ENCODE measurements at places on chromosomes 7 and 10.

DNA sequence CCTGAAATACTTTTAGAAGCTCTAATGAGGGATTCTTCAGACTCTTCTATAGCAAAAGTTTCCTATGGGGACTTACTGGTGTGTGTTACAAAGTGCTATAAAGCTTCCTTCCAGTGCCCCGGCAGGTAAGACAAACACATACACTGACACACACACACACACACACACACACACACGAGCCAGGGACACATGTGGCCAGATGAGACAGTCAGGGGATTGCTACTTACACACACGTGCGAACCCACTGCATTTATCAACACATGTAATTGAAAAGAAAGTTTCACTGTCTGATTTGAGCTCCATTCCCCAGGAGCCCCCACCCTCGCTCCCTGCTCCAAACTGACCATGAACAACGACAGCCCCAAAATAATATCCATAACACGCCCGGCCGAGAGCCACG, 119.8 kb downstream of the PRPF18 start:
- no peak for DNase-seq

DNA sequence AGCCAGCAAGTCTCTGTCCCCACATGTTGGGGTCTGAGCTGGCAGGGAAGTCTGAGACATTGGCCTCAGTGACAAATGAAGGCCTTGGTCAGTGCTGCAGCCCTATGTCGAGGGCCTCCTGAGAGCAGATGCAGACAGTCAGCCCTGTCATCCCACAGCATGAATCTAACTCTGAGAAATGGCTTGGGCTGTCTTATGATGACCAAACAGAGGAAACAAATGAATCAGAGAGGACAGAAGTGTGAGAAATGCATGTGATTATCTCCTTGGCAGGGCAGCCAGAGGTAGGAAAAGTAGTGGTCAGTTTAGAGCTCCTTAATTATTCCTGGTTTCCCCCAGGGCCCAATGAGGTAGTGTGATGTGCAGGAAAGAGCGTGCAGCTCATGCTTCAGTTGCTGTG, 287.6 kb downstream of the SORCS3 start:
- DNase-seq = no peak

- DNase-seq = peak; percentile 55
Observed at GRCh38 chr10:64041185-64041988, 520.2 kb downstream of the REEP3 start.

DNA sequence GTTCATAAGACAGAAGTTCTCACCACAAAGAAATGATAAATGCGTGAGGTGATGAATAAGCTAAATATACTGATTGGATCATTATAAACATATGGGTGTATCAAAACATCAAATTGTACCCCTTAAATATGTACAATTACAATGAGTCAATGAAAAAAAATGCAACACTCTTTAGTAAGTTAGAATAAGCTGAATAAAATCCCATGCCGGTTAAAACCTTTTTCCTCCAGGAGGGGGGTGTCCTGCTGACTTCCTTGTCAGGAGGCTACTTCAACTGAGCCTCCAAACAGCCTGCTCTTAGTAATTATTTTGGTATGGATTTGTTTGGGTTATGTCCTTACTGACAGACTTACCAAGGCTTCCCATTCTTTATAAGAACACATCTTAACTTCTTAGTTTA, 649.1 kb downstream of the INHBA start:
- DNase-seq = no peak

DNA sequence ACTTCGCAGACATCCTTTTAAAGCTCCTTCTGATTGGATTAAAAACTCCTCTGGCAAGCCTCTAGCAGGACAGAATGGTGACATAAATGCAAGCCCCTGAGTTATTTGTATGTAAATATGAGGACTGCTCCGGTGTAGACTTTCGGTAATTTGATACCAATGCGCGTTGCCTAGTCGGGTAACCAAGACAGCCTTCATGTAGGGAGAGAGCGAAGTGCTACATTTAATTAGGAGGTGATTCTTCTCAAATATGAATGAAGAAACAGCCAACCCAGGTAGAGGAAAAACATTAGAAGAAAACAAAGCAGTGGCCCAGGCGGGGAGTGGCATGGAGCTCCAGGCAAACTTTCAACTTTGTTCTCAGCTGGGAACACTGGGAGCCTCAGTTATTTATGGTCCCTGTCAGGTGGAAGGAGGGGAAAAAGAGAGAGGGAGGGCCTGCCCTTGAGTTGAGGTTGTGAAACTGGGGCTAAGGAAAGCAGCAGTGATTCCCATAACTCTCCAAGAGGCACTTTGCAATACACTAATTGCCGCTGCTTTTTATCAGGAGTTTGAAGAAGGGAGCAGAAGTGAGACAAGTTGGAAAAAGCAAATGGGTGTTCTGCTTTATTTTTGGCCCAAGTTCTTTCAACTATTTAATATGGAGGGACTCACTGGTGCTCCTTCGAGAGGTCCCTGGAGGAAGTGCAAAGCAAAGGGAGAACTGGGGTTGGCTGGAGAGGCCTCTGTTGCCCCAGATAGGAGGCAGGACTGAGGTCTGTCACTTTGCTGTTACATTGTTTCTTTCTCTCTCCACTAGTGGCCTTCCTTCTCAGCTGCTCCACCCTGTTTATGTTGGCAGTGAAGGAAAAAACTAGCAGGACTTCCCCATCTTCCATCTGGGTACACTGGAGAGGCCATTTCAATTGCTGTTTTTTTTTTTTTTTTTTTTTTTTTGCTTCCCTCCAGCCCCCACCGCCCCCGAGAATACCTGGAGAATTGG, 234.6 kb upstream of the CCDC6 start:
- DNase-seq = no peak

DNA sequence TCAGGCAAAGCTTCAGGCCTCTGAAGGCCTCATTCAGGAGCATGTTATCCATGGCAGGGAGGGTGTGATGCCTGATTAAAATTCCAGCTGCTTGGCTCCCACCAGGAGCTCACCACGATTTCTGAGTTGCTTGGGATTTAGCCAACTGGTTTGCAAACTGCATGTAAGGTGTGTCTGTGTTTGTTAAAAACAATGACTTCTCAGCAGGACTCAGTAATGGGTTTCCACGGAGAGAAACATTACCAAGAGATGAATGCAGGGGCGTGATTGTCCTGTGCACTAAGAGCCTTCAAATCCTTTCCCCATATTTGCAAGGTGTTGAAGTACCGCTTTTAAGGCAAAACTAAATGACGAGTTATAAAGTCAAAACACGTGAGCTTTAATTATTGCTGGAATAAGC, 88.8 kb upstream of the BTBD16 start:
- no peak for DNase-seq

GRCh38 chr7:155533120-155533826, 13.1 kb downstream of the CNPY1 start:
- DNase-seq = no peak

- DNase-seq = no peak
Observed at GRCh38 chr7:66140924-66141323, 26.3 kb downstream of the CRCP start.

GRCh38 chr10:24879861-24880260, 72.5 kb downstream of the PRTFDC1 start:
- no peak for DNase-seq

DNA sequence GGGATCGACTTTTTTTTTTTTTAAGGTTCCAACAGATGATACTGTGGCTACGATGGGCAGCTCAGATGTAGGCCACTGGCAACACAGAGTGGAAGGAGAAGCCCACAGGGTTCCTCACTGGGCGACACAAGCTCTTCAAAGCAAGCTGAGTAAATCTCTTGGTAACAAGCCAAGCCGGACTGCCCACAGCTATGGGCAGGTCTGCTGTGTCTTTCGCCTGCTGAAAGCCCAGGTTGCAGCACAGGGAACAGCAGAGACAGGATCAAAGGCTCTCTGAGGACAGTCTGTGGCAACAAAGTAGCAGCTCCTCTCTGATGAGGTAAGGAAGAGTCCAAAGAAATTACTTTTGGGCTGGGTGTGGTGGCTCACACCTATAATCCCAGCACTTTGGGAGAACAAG, 83.6 kb downstream of the KCNMA1 start:
- DNase-seq = no peak

GRCh38 chr7:150947761-150948651, 30.1 kb downstream of the KCNH2 start:
- peak; percentile 55 for DNase-seq

GRCh38 chr10:22229802-22230157, 12.0 kb upstream of the EBLN1 start:
- DNase-seq = no peak

DNA sequence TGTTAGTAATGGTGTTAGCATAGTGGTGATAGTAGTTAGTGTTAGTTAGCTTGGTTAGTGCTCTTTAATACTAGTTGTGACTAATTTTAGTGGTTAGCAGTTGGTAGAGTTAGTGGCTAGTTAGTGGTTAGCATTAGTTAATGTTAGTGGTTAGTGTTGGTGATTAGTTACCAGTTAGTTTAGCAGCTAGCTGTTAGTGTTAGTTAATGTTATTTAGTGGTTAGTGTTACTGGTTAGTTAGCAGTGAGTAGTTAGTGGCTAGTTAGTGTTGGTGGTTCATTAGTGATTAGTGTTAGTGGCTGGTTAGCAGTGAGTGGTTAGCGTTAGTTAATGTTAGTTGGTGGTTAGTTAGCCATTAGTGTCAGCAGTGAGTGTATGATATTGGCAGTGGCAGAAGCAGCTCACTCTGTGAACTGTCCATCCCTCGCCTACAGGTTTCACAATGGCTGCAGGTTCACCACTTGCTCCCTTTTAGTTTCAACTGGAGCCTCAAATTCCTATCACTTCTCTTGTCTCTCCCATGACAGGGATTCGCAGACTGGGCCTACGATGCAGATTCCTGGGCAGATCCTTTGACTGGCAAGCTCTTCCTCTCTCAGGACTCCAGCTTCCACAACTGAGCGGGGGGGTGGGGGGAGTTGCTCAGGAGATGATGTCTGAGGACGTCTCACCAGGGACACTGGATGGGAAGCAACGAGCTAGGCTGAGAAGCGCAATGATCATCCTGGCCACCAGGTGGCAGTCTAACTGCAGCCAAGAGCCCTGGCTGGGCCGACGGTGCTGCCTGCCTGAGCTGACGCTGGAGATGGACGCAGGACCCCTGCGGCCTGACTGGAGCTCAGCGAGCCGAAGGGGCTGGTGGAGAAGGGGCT, 19.5 kb downstream of the GHRHR start:
- DNase-seq = peak; percentile 77

DNA sequence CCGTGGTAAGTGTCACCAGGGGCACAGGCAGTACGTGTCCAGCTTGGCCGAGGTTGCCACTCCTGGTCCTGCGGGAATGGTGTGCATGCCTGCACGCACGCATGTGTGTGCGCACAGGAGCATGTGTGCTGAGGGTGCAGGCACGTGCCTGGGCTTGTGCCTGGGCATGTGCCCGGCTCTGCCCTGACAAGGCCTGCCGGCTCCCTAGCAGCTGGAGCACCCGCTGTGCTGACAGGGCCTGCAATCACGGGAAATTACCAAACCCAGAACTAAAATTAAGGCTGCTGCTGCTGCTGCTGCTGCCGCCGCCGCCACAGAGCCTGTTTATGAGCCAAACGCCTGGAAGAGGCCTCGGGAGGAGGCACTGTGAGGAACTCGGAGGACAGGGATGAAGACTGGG, 28.7 kb downstream of the GHRHR start:
- DNase-seq = no peak

DNA sequence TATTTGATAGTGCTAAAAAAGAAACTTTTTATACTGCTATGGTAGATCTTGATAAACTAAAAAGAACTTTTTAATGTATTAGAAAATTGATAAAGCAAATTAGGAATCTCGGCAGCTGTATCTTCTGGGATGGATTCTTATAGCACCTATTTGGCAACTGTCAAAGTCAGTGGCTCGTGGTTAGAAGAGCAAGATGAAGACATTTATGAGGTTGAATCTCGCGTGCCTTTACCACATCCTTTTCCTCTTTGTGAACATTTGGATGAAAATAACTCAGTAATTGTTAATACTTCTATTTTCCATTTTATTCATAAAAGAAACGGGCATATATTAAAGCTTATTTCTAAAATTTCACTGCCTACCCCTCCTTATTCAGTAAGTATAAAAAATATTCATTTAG, 76.2 kb downstream of the CYP51A1 start:
- no peak for DNase-seq

- no peak for DNase-seq
Observed at GRCh38 chr10:30832001-30832748, 199.5 kb downstream of the ZNF438 start.
